ENCODE measurements at places on chromosomes 1 and 21.
A peak's percentile ranks its signal among the peaks of the same experiment; 100 is the strongest.

DNA sequence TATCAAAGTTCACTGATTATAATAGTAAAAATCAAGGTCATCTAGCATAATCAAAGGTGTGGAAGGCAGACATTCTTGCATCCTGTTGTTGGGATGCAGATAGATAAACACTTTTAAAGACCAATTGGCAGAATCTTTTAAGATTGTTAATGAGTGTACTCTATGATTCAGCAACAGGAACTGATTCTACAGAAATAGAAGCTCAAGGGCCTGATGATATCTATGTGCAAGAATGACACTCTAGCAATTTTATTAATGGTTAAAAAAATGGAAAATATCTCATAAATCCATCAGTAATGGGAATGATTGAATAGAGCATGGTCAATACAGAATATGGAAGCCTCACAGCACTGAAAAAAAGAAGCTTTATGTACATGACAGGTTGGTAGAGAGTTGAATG, 2.2 kb upstream of the ATP1A4 start:
- no peak for DNase-seq

DNA sequence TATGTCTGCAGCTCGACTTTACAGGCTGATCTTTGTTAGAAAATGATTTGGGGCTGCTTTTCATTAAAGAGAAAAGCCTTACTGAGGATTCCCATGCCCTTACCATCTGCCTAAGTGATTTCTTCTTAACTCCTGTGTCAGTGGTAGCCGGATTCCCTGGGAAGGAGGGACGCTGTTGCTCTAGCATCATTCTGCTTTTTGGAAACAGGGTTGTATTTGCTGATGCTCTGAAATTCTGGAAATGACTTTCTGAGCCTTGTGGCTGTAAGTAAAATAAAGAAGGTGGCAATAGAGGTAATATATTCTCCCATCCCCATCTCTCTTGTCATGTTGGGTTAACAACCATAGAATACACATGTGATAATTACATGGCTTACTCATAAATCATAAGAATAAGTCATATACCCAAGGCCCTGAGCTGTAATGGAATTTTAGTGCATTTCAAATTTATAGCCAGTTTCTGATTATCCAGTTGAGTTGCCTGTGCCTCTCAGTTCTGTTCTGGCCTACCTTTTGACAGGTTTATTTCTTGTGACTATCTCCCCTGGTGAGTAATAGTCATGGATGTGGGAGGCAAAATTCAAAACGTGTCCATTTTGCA, 74.4 kb downstream of the AK4 start:
- DNase-seq, result no peak

- no peak for DNase-seq
Observed at GRCh38 chr1:34444516-34444915, 267.8 kb downstream of the C1orf94 start.

GRCh38 chr1:48492392-48492791, 20.4 kb upstream of the SPATA6 start:
- no peak for DNase-seq

- no peak for DNase-seq
Observed at GRCh38 chr1:226590614-226591013, 42.0 kb downstream of the STUM start.

- no peak for DNase-seq
Observed at GRCh38 chr1:62076286-62076685, 118.4 kb upstream of the L1TD1 start.

DNA sequence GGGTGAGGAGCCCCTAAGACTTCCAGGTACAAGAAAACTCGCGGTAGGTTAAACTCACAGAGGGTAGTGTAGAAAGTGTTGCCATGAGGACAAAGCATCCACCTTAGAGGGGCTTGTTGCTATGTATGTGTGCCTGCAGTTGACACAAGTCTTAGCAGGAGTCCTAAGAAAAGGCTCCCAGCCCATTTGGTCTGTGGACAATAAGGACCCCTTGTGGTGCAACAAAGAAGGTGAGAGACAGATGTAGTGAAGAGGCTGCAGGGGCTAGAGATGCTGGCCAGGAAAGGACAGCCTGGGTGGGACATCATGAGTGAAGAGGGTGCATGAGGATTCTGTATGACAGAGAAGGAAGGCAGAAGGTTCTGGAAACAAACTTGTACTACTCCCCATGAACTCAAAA, 36.3 kb upstream of the IL10 start:
- DNase-seq, result no peak

DNA sequence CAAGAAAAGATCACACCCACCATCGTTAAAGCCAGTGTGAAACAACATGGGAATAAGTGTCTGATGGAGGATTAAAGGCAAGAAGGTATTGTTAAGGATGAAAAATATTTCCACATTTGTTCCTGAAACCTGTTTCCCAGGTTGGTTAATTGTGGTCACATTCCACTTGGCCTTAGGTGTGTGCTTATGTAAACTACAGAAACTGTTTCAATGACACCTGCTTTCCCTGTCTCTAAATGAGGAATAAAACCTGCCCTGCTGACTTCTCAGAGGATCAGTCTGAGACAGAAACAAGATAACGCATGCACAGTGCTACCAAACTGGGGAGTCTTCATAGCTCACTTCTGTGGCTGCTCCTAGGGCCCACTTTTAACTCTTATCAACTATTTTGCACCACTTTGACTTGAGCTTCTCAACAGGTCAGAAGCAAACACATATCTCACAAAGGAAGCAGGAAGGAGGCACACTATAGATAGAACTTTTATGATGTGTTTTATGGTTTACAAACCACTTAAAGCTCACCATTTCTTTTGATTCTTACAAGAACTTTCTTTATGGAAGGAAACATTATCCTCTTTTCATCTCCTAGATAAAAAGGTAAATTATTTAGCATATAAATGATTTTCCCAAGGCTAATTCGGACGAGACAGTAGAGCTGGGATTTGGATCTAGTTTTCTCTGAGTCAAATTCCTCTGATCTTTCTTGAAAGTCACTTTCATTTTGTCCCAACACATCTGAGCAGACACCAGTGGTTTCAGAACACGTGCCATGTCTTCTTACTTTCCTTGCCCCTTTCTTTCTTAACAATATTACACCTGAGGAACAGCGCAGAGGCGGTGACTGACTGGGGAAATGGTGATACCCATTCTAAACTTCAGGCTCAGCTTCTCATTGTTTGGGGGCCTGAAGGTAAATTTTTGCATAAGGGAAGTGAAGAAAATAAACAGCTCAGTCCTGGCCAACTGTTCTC, 33.4 kb downstream of the CYP2J2 start:
- no peak for DNase-seq

- DNase-seq, result no peak
Observed at GRCh38 chr1:206739411-206740076, 31.0 kb upstream of the IL19 start.

GRCh38 chr1:7642781-7643529, 128.1 kb upstream of the VAMP3 start:
- DNase-seq, result no peak

- DNase-seq, result no peak
Observed at GRCh38 chr1:220691053-220691684, 1.0 kb downstream of the C1orf115 start.

GRCh38 chr1:89881415-89882058, 60.7 kb downstream of the LRRC8D start:
- no peak for DNase-seq

GRCh38 chr1:8642114-8642513, 175.3 kb downstream of the RERE start:
- DNase-seq, result no peak

GRCh38 chr1:228417483-228418203, 982 bp upstream of the TRIM17 start:
- no peak for DNase-seq

GRCh38 chr1:50973875-50974617, 4.0 kb downstream of the CDKN2C start:
- DNase-seq, result no peak

- DNase-seq, result no peak
Observed at GRCh38 chr1:198876371-198876871, 237.6 kb downstream of the PTPRC start.

- DNase-seq, result no peak
Observed at GRCh38 chr1:3135073-3135702, 66.2 kb downstream of the PRDM16 start.

- DNase-seq, result no peak
Observed at GRCh38 chr1:172069534-172069933, 228.2 kb downstream of the DNM3 start.

DNA sequence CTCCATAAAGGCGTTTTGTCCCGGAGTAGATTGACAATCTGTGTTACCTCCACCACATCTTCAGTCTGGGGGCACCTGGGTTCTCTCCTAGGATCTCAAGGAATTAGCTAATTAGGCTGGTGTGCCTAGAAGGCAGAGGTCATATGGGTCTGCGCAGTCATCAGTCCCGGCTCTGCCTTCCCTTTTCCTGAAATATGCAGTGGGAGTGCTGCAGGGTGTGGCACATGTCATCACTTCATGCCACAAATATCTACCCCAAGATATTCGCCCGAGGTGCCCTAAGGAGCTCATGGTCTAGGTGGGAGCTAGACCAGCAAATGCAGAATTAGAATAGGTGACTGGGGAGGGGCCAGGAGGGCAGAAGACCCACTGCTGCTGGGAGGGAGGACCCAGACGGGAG, 42.9 kb downstream of the ACTL8 start:
- DNase-seq, result no peak

GRCh38 chr1:151881479-151881878, 27.8 kb downstream of the THEM4 start:
- DNase-seq, result no peak

GRCh38 chr1:5975133-5975880, 16.9 kb downstream of the NPHP4 start:
- no peak for DNase-seq

GRCh38 chr1:41530411-41530810, 45.9 kb upstream of the EDN2 start:
- no peak for DNase-seq

DNA sequence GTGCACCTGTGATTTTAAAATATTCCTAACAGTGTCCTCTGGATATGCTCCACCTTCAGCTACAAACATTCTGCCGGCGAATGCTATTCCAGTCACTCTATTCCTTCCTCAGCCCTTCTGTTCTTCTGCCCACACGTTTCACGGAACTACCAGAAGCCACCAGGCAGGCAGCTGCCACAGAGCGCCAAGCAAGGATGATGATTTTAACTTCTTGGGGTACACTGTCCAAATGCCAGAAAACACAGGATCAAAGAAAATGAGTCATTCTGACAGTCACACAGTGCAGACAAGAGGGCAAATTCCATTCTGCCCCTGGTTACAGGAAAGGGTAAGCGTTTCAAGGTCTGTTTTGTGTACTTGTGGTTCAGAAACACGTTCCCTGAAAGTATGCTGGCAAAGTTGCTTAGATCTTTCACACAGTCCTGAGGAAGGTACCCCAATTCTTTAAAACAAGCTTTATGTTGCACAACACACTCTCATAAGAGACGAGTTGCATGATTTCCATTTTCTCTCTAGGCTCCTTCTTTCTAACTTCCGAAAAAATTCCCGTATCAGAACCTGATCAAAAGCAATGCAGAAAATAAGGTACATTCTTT, 508.3 kb upstream of the PKN2 start:
- DNase-seq, result no peak

GRCh38 chr1:22414244-22414751, 37.4 kb upstream of the ZBTB40 start:
- no peak for DNase-seq

GRCh38 chr1:215458104-215458503, 109.0 kb upstream of the KCTD3 start:
- no peak for DNase-seq

- no peak for DNase-seq
Observed at GRCh38 chr1:169300854-169301253, 66.7 kb downstream of the NME7 start.

- no peak for DNase-seq
Observed at GRCh38 chr1:108955881-108956280, 7.4 kb downstream of the CLCC1 start.

- no peak for DNase-seq
Observed at GRCh38 chr1:64269558-64269884, 66.1 kb downstream of the UBE2U start.

DNA sequence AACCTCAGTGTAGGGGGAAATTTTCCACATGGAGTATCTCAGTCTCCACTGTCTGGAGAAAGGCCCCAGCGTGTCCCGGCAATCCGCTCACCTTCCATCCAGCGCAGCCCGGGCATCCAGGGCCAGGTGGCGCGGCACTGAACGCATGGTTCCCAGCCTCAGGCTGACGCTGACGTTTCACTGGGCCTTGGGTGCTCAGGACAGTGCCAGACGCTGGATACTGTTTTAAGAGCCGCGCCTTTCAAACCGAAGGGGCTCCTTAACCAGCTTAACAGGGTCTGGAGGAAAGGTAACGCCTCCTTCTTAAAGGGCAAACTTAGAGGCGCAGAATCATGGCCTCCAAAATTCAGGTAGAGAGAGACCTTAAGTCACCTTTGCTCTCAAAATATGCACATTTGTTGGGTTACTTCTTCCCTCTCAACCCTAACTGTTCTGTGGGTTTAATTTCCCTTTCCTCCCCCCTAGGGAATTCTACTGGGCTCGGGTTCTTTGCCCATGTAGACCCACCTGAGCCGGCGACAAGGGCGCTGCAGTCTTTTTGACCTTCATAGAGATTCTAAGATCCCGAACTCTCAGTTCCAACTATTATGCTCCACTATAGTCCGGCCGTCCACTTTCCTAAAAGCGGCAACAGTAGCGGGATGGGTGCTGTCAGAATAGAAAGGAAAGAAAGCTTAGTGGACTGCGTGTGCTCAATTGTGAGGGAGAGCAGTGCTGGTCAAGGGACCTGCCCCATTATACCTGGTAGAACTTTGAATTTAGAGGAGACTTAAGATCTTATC, 3.5 kb upstream of the LHX9 start:
- DNase-seq, result no peak

- no peak for DNase-seq
Observed at GRCh38 chr21:44846485-44847260, 26.8 kb downstream of the PTTG1IP start.

- no peak for DNase-seq
Observed at GRCh38 chr1:112251766-112252506, 144.1 kb upstream of the CTTNBP2NL start.

- DNase-seq, result no peak
Observed at GRCh38 chr1:229893762-229894444, 173.1 kb upstream of the GALNT2 start.

DNA sequence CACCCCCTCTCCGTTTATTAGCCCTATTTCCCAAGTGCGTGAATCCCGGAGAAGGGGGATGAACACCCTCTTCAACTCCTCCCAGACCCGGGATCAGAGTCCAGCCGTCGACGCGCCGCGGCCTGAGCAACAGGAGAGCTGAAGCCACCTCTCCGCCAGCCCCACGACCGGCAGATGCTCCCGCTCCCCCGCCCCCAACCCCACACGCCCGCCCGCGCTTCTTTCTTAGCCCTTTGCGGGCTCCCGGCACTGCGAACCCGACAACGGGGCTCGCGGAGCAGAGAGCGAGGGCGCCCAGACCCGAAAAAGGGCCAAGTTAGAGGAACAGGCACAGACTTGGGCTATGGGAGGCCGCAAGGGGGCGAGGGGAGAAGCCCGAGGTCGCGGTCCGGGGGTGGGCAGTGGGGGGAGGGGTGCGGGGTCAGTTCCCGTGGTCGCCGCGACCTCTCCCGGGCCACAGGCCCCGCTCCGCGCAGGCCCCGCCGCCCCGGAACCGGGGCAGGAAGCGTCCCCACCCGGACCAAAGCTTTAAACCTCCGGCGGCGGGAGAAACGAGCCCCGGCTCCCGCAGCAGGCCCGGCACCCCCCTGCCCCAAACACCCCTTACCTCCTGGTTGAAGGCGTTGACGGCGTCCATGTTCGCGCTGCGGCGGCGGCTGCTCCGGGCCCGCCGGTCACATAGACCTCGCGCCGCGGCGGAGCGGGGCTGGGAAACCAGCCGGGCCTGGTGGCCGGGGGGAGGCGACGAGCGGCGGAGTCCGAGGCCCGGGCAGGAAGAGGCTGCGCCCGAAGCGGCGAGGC, 662 bp downstream of the SCAF4 start:
- peak; percentile 15 for DNase-seq
